Cerebellum (tissue), 4 donors: ENCODE measurements at places on chromosomes 4 and X.
A peak's percentile ranks its signal among the peaks of the same experiment; 100 is the strongest.

DNA sequence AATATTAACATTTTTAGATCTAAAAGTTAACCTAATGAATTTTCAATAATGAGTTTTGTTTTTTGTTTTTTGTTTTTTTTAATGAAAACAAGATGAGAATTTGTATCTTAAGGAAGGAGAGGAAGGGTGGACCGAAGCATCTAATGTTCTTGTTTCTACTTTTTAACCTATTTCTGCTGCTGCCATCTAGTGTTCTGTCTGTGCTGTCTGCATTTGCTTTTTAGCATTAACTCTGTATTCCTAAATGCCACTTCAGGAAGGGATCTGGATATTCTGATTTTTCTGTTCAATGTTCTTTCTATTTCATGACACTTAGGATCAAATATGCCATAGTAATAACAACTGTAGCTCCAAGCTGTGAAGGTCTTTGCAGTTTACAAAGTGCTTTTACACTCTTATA is 161.7 kb downstream of the BRWD3 start:
- DNase-seq, result no peak

DNA sequence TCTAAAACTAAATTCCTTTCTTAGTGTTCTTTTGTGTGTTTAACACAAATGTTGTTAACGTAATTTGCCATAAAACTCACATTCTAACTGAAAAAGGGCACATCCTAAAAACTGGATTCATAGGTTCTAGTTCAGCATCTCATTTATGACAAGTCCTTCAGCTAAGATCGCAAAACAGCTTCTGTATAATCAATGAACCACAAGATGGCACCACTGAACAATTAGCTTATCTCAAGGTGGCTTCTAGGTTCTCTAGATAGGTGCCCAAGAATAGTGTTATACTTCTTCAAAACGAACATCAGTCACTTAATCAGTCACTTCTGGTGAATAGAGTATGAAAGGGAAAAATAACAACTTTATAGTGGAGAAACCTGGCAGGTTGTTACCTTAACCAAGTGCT is 54.3 kb downstream of the NRK start:
- DNase-seq, result no peak

DNA sequence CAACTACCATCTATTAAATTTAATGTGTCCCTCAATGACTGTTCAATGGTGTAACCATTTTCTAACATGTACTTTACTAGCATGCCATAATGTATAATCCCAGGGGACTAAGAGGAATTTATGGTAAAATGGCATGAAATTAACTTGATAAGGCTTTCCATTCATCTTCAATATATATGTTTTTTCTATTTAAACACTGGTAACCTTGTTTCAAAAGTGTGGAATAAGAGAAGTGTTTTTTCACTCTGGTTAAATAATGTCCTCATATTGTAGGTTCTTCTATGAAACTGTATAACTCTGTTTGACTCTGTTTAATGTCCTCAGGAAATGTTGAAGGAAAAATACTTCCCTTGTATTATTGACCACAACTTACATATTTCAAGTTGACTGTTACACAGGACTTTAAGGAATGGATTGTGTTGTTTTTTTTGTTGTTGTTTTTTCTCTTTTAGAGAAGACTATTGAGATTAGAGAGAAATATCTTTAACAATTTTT is 113.8 kb upstream of the ARSJ start:
- no peak for DNase-seq

GRCh38 chr4:129747756-129748155 is 651.8 kb downstream of the C4orf33 start:
- no peak for DNase-seq

DNA sequence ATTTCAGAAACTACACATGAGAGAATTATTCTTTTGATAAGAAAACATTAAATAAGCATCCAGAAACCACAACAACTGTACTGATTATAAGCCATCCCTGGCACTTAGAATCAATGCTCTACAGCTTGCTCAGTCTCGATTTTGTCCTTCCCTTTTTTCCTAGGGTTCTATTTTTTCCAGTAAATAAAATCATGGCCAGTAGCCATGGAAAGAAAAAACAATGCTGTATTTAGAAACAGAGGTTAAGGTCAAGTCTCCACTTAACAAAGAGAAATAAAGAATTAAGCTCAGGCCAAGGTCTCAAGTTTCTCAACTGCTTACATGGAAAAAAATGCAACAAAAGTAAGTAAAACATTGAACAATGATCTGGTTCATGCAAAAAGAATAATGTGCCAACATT is 38.7 kb upstream of the GRID2 start:
- no peak for DNase-seq

DNA sequence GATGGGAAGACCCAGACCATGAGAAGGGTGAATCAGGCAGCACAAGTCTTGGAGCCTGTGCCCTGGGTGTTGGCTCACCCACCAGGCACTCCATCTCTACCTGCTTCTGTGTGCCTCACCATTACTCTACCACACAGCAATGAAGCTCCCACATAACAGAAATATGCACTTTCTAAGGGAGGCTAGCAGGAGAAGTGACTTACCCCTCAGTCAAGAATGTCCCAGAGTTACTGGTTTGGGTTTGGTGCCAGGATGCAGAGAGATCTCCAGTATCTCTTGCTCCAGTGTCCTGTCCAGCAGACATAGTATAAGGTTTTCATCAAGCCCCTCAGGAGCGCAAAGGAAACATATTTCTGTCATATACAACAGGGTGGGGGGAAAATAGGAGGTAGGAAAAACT is 11.3 kb upstream of the RAB40A start:
- DNase-seq, result no peak

DNA sequence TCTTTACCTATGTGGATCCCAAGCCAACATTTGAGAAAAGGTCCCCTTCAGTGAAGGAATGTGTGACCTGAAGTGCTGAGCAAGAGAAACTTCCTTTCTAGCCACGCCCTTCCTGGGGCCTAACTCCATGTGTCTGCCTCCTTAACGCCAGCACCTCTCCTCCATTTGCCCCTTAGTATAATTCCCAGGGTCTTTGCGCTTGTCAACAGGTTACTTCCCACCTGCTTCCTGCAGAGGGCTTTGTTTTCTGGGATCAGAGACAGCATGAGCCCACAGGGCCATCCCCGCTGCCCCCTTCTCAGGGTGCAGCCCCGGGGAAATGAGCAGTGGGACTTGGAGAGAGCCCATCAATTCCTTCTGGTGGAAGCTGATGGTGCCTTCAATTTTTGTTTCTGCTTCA is 45.9 kb upstream of the DRD5 start:
- DNase-seq, result no peak

DNA sequence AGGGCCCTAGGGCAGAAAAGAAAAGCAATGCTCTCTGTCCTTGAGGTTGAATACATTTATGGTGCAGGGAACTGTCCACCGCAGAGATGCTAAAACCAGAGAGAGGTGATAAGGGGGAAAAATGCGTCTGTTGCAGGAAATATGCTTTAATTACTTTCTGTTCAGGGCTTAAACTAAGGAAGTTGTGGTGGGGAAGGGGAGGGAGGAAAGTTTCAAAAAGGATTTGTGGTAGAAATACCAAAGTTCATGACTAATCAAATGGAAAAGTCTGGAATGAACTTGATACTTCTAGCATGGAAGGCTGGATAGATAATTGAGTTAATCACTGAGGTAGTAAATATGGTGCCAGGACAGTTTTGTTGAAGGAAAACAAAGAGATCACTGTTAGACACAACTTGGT is 99.0 kb downstream of the ASB9 start:
- DNase-seq, result no peak

DNA sequence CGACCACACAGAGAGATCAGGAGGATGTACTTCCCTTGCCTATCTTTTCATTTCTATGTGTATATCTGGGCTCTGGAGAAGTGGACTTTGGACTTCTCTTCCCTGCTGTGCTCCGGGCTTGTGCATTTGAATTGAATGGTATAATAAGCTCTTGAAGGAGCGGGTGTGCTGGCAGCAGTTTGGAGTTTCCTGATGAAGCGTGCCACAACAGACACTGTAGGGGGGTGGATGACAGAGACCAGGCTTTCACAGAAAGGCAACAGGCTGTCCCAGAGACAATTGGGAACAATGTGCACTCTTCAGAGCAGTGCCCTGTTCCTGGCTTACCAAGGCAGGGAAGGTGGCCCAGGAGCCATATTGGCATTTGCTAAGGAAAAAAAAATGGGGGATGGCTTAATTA is 170.1 kb downstream of the FRMPD4 start:
- peak; percentile 1 for DNase-seq

DNA sequence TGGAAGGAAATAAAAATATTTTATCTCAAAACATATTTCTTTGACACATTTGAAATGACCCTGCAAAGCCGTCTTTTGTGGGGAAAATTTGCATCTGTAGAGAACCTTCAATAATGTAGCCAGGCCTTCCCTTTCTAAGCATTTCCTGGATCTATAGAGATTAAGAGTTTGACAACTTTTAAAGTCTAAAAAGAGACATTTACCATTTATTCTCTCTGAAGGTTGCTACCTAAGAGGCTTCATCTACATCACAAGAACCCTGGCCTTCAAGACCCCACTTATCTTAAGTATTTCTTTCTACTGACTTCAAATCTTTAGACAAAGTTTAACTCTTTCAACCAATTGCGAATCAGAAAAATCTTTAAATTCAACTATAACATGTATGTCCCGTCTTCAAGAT is 1639.8 kb downstream of the RPA4 start:
- DNase-seq, result no peak

GRCh38 chr4:23981328-23981727 is 91.5 kb upstream of the PPARGC1A start:
- DNase-seq, result no peak

- DNase-seq, result no peak
Observed at GRCh38 chrX:84078991-84079390, 109.0 kb downstream of the RPS6KA6 start.
